ENCODE measurements at places on chromosomes 3 and 15.

GRCh38 chr15:31237043-31237324 is 89.7 kb upstream of the KLF13 start:
- DNase-seq = no peak

GRCh38 chr3:15453501-15453900 is 26.1 kb downstream of the EAF1 start:
- no peak for DNase-seq

GRCh38 chr3:194781617-194782016 is 95.9 kb downstream of the FAM43A start:
- no peak for DNase-seq

GRCh38 chr3:120170223-120170622 is 76.0 kb upstream of the GSK3B start:
- DNase-seq = no peak

DNA sequence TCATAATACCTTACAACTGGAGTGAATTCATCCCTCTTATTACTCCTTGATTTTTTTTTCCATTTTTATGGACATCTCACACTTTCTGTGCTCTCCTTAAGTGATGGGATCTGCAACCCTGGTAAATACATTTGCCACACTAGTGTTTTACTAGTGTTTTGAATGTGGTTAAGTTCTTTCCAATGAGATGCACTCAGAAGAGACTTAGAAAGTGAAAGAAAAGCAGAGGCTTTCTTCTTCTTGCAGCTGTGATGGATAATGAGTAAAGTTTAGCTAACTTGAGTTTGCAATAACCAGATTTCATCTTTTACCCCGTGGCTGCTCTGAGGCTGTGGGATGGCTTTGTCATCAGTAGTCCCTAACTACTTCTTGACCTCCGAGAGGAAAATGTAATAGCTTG is 1248.4 kb downstream of the NSUN3 start:
- DNase-seq = no peak

DNA sequence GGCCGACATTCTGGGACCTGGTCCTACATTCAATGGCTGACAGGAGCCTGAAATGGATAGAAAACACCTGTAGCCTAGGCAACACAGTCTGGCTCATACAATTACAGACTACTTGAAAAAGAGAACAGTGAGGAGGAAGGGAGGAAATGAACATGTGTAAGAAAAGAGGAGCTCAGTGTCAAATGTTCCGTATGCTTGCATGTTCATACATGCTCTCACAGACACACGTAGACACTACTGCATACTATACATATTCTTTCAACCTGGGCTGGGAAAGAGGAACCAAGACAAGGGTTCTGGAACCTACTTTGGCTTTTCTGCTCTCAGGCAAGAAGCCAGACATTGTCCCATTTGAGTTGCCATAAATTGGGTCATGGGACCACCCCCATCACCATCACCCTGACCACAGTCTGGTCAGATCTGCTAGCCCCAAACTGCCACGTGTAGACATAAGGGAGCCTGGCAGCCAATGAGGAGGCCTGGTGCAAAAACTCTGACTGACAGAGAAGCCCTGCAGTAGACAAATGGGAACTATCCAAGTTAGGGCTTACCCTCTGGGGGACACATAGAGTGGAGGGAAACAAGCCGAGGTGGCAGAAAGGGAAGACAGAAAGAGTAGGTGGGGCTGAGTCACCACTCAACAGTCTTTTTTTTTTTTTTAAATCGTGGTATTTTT is 310.0 kb downstream of the SHQ1 start:
- DNase-seq = no peak

All from NT2/D1 (cell line).